HFF-Myc (cell line): ENCODE measurements at places on chromosomes 3 and 15.

DNA sequence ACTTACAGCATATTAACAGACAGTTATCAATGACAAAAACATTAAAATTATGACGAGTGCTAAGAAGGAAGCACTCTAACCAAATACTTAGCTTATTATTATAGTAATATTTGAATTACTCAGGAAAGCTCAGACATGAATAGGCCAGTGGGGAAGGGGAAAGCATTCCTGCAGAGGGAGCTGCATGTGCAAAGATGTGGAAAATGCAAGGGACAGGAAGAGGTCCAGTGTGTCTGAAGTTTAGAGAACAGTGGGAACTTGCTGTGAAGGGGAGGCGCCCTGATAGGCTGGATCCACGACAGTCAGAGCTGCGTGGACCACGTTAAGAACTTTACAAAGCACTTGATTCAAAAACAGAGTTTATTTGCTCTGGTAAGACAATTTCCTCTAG, 1.2 kb upstream of the SPICE1 start:
- DNase-seq = no peak

- no peak for DNase-seq
Measured at GRCh38 chr3:3918763-3919162, 119.5 kb downstream of the LRRN1 start.

DNA sequence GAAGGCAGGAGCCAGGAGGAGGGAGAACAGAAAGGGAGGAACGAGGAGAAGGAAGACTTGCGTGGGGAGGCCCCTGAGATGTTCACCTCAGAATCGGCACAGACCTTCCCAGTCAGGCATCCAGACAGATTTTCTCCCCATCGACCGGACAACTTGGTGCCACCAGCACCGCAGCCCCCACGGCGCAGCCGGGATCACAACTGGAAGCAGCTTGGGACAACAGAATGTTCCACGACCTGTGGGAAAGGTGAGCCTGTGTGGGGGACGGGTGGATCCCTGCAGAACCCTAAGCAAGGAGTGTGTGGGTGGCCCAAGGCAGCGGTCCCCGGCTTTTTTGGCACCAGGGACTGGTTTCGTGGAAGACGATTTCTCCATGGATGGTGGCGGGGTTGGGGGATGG, 72.6 kb upstream of the NR2E3 start:
- DNase-seq = no peak

- no peak for DNase-seq
Measured at GRCh38 chr15:70670680-70671079, 92.7 kb downstream of the UACA start.

DNA sequence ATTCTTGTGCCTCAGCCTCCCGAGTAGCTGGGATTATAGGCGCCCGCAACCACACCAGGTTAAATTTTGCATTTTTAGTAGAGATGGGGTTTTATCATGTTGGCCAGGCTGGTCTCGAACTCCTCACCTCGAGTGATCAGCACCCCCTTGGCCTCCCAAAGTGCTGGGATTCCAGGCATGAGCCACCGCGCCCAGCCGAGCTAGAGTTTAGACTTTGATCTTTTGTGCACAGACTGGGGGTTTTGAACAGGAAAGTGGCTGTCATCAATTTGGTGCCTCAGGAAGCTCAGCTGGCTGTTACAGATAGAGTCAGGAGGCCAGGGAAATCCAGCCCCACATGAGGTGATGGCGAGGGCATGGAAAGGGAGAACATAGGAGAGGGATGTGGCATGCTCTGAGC, 19.3 kb upstream of the IREB2 start:
- no peak for DNase-seq

DNA sequence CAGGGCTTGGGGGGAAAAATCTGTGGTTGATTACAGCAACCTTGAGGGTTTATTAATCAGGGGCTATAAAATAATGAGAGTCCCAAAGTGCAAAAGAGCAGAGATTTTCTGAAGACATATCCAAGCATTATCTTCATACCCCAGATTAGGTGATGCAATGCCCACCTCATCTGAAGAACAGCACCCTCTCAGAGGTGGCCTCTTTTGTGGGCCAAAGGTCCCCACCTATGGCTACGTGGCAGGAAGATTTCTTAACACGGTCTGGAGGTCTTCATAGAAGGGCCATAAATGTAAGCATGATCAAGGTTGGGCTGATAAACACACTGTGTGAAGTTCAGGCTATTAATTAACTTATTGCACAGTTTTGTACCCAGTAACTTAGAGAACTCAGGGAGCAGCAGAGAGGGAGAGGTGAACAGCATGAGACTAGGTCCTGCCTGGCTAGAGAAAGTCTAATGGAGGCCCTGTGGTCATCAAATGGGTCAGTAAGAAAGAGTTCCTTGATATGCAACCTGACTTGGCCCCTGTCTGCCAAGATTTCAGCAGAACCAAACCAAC, 29.6 kb upstream of the RBP2 start:
- no peak for DNase-seq

- no peak for DNase-seq
Measured at GRCh38 chr3:55579496-55579895, 92.4 kb upstream of the WNT5A start.

GRCh38 chr3:150110097-150110496, 139.4 kb upstream of the PFN2 start:
- no peak for DNase-seq

GRCh38 chr3:31358473-31359070, 174.2 kb upstream of the STT3B start:
- no peak for DNase-seq

DNA sequence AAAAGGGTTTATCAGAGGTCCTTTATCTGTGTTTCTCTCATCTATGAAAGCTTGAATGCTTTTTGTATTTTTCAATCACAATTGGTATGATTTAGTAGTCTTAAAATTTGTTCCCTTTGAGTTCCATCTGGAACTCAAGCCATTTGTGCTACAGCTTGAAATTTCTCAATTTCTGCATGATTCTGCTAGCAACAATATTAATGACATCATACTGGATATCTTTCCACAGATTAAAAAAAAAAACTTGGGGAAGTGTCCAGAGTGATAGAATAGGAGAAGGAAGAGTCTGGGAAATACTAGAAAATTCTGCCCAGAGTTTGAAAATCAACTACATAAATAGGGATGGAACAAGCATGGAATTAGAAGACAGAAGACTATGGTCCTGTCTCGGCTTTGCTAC, 9.3 kb upstream of the FBN1 start:
- no peak for DNase-seq

- no peak for DNase-seq
Measured at GRCh38 chr3:127483902-127484591, 106.5 kb downstream of the TPRA1 start.

DNA sequence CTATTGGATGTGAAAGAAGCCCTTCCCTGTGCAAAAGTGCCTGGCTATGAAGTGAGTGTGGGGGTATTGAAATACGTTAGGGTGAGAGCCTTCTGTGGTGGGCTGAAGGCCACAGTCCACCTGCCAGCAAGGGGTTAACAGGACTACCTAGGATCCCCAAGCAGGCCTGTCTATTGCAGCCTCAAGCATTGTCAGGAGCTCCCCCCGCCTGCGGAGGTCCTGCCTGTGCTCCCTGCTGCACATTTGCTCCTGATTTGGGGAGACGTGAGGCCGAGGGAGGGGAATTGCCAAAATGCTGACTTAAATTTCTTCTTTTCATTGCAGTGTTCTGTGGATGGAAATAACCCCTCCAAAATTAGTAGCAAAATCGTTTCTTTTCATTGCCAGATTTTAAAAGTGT, 56.2 kb downstream of the GABRG3 start:
- no peak for DNase-seq

GRCh38 chr15:98076021-98076816, 115.7 kb downstream of the ARRDC4 start:
- no peak for DNase-seq

DNA sequence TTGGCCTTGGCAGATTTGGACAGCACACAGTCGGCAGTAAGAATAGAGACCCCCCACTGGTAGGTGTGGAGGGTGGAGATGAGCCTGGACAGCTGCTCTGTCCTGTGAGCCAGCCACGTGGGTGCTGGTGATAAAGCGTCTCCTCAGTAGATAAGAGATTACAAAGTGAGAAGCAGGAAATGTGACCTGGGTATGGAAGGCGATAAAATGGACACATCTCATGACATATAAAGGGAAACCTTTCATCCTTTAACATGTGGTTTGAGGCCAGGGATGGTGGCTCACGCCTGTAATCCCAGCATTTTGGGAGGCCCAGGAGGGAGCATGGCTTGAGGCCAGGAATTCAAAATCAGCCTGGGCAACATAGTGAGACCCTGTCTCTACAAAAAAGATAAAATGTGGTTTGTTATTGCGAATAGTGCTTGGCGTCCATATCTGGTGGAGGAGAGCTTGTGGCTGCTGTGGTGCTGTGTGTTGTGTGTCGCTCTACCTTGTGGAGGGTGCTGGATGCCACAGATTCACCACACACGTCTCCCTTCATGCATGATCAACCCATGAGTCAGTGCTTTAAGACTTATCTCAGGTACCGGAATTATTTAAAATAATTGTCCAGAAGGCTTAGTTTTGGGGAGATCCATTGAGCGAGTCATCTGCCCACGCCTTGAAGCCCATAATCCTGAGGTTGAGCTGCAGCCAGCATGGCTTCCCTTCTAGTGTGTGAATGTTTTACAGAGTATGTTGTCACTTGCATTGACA, 157.0 kb downstream of the GABRG3 start:
- no peak for DNase-seq

- DNase-seq = no peak
Measured at GRCh38 chr15:100061944-100062343, 279.8 kb downstream of the ADAMTS17 start.

- DNase-seq = peak; percentile 17
Measured at GRCh38 chr15:76393614-76394013, 57.0 kb downstream of the ISL2 start.

DNA sequence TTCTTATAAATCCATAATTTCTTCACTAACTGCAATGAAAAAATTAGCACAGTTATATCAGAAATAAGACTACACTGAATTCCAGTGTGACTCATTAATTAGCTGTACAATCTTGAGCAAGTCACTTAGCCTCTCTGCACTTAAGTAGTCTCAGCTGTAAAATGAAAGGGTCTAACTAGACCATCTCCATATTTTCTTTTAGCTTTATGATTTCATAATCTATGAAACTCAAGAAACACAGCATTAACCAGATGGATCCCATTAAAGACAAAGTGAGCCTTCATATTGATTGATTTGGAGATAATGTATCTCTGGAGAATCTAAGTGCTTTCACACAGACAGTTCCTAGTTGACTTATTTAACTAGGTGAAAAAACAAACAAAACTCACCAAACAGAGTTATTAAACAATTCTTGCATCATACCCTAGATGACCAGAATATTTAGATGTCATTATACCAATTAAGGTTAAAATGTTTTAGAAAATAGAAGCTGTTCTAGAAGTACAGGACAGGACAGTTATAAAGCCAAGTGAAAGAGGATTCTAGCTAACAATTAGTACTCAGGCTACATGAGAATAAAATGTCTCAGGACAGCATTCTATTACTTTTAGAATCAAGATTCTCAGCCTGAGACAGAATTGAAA, 11.2 kb downstream of the CSNK1G1 start:
- DNase-seq = no peak

DNA sequence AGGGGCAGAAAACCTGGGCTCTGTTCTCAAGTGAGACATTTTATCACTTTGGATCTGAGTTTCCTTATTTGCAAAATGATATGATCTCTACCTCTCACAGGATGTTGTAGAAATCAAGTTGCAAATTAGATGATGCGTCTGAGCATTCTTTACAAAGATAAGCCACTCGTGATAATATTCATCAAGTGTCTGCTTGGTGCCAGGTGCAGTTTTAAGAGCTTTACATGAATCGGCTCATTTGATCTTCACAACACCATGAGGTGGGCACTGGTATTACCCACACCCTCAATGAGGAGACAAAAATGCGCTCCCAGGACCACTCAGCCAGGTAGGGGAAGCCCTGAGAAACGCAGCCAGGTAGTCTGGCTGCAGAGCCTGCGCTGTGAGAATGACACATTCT, 59.1 kb upstream of the CA12 start:
- no peak for DNase-seq

- no peak for DNase-seq
Measured at GRCh38 chr3:150722267-150722666, 18.5 kb upstream of the ERICH6 start.

DNA sequence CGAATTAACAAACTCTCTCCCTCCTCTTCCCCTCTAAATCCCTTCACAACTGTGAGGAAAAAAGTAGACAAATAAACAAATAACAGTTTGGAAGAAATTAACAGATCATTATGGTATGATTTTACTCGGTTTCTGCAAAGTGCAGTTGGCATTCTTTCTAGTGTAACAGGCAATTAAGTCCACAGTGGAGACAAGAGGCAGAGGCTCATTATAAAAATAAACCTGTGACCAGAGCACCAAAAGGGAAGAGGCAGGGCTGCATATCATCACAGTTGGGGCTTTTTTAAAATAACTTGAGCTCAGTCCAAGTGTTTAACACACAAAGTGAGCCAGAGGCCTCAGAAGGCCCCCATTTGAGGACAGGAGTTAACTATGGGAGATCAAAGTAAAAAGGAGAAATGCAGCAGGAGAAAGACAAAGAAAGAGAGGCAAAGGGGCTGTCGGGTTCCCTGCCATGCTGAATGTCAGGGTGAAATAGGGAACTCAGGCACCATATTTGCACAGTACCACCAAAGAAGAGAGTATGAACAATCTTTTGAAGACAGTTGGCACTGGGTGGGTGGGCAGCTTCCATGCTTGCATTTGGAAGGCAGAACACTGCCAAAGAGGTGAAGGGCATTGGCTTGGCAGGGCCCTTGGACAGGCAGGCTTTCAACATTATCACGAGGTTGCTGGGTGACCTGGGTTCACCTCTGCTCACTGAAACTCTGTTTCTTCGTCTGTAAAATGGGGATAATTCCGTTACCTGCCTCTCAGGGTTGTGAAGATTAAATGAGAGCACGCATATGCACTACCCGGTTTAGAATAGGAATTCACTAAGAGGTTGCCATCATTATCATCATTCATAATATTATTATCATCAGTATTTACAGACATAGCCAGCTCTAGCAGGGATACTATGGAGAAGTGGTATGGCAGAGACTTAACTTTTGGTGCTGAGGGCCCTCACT, 134.5 kb downstream of the MEX3B start:
- DNase-seq = no peak

- DNase-seq = no peak
Measured at GRCh38 chr3:126350502-126351085, 6.6 kb downstream of the KLF15 start.

- DNase-seq = no peak
Measured at GRCh38 chr15:39497759-39498565, 82.9 kb upstream of the THBS1 start.

- DNase-seq = no peak
Measured at GRCh38 chr3:19216669-19217337, 68.5 kb downstream of the KCNH8 start.

DNA sequence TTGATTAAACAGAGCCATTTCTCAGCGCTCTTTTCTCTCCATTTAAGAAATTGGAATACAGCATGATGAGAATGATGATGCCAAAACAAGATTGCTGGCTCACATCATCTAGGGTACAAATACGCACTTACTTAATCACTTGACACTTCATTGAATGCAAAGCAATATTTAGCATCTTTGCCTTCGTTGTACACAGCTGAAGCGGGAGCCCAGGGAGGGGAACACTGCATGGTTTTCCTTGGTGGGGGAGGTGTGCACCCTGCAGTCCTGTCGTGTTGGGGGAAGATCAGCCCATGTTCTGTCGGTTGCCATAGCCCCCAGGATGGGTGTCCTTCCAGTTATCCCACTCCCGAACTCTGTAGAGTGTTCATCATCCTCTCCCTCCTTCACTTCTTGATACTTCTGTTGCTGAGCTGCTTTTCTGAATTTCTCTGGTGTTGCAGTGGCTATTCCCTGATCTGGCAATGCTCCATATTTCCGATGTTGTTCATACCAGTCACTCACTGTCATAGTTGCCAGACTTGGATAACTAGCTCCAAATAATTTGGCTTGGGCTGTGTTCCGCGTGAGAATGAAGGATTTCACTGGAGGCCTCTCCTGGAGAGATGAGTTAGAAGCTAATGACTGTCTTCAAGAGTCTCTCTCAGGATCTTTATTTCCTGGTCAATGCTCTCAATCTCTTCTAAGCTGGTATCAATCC, 50.1 kb upstream of the DYNC1LI1 start:
- DNase-seq = no peak
